Left ventricle myocardium inferior (tissue), 1 donor: ENCODE measurements at places on chromosomes 12 and 14. TPM values are rescaled to one million over a fixed set of nuclear protein-coding genes. Genes with fewer than 3 reads are reported as not detected.

DNA sequence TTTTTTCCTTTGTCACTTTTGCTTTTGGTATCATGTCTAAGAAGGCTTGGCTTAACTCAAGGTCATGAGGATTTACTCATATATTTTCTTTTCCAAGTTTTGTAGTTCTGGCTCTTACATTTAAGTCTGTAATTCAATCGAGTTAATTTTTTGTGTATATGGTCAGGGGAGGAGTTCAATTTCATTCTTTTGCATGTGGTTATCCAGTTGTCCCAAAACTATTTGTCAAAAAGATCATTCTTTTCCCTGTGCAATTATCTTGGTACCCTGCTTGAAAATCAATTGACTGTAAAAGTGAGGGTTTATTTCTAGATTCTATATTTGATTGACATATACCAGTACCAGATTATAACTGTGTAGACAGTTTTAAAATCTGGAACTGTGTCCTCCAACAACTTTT, 10.2 kb downstream of the USP15 start:
- H3K36me3 ChIP-seq = no peaks in the 10 kb centered on the region
- H3K27ac ChIP-seq = no peak overlapping the region
- DNase-seq = no peak
- peaks cover 96% of the 10 kb centered on the region for H3K4me1 ChIP-seq

- H3K27me3 ChIP-seq = no peaks in the 10 kb centered on the region
- no peak for DNase-seq
- no peaks in the 10 kb centered on the region for H3K36me3 ChIP-seq
- no peak overlapping the region for H3K4me3 ChIP-seq
Observed at GRCh38 chr14:86003998-86004397, 474.1 kb downstream of the FLRT2 start.

Gene PRIMA1
- 7.3 TPM for total RNA-seq

- H3K27ac ChIP-seq = no peak overlapping the region
- no peak overlapping the region for H3K4me3 ChIP-seq
- H3K4me1 ChIP-seq = peaks cover 89% of the 10 kb centered on the region
Observed at GRCh38 chr14:93105362-93105761, 10.4 kb downstream of the ITPK1 start.
